Glomerular endothelial cell (primary cell): ENCODE measurements at places on chromosomes 6 and 20. TPM values are rescaled to one million over a fixed set of nuclear protein-coding genes. Genes with fewer than 3 reads are reported as not detected.

DNA sequence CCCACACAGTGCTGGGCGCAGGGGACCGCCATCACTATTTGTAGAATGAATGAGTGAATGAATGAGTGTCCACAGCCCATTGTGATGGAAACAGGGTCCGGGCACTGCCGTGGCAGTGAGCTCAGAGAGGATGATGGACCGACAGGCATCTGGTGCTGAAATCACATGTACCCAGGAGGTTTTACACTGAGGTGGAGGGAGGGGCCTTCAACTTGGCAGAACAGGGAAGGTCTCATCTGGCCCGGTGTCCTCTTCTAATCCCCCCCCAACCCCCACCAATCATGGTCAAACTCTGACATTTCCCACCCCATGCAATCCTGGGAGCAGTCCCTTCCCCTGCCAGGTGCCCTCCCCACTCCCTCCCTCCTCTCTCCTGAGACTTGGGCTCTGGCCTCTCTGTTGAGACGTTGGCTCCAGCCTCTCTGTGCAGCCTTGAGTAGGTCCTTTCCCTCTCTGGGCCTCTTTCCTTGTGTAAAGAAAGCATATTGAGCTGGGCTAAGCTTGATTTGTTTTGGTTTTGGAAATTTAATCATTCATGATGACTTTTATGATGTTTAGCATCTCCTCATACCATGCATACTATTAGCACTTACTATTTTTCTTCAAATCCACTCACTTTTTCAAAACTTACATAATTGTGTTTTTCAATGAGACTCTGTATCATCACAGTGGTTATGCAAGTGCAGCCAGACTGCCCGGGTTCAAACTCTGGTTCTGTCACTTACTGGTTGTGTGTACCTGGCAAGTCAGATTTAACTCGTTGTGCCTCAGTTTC lies 10.8 kb downstream of the KIAA1755 start:
- no peak for DNase-seq

DNA sequence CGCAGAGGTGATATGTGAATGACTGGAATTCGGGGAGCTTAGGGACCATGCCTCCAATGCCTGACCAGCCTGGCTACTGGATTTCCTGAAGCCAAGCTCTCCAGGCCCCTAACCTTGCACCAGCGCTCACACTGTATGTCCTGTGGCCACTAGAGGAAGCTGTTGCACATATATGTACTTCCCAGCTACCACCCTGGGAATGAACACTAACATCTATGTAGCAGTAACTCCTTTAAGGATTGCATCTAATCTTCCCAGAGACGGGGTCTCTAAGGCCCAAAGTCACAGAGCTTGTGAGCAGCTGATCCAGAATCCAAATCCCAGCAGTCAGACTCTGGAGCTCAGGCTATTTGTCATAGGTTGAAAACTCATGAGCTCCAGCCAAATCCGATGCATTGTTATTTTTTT lies 20.4 kb upstream of the BPIFB1 start:
- peak; percentile 10 for DNase-seq

- no peak for DNase-seq
These were observed 3.4 kb downstream of the ASF1A start for GRCh38 chr6:118897386-118897785.

GRCh38 chr6:51542475-51542874 lies 544.9 kb downstream of the PKHD1 start:
- no peak for DNase-seq

GRCh38 chr6:165002866-165003265 lies 306.5 kb downstream of the C6orf118 start:
- DNase-seq = no peak

GRCh38 chr6:135168766-135169165 lies 12.3 kb upstream of the MYB start:
- DNase-seq = no peak

DNA sequence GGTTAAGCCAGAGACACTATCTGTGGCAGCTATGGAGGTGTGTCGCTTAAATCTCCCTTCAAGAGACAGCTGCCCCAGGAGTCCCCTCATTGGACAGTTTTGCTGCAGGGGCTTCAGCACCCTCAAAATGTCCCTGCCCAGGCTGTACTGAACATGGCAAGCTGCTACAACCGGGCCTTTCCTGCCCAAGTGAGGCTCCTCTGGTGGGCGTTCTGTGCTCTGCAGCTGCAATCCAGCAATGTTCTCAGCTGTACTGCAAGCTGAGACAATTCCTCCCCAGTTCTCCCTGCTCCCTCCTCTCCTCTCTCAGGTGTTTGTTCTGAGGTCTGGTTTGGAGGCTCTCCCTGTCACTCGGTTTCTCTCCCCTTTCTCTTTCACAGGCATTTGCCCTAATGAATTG lies 190.8 kb upstream of the LAMP5 start:
- DNase-seq = no peak

- no peak for DNase-seq
These were observed 3.5 kb downstream of the GNMT start for GRCh38 chr6:42963855-42964605.

DNA sequence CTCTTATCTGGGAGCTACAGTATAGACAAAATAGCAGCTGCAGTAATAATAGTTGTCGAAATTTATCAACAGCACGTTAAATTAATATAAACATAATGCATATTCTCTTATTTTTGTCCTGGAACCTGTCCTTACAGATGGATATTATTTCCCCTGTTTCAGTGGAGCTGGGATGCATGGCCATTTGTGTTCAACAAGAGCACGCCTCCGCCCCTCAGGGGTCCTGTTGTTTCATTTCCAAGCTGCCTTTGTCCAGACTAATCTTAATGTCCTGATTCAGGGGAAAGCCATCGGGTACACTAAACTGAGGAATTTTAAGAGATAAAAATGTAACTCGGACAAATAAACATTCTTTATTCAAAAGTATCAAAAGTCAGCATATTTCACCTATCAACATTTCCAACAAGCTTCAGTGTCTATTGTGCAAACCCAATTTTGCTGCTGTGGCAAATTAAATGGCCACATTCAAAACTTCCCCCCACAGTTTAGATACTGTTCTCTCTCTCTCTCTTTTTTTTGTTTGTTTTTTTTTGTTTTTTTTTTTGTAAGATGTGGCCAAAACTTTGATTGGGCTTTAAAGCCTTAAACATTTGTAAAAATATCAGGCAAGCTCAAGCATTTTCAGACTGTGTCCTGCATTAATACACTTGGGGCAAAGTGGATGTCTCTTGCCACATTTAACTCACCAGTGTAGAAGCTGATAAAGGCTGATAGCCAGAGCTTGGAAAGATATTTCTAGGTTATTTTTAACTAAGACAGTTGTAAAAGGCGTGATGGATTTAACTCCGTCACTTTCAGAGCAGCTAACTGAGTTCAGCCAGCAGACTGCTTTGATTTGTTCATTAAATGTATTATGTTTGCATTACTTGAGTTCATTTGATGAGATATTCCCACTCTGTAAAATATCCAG lies 112.5 kb upstream of the QKI start:
- no peak for DNase-seq

DNA sequence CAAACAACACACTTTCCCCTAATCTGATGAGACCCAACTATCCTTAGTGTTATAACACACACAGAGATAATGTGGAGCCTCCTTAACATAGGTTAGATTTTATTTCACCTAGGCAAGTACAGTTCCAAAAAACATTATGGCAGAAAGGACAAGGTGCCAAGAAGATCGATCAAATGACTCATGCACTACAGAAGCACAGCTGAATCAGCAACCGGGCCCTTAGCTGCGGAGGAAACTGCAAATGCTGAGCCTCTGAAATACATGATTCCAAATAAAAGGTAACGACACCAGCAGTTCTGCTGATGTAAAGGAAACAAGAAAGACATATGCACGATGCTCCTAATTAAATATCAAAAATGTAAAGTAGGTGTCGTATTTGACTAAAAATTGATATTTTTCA lies 19.9 kb upstream of the MUC21 start:
- no peak for DNase-seq

- DNase-seq = no peak
These were observed 12.4 kb downstream of the PKIG start for GRCh38 chr20:44594730-44595129.

- no peak for DNase-seq
These were observed 662.6 kb downstream of the BCKDHB start for GRCh38 chr6:80769106-80769505.

- DNase-seq = no peak
These were observed 72.0 kb downstream of the SOX4 start for GRCh38 chr6:21665392-21666200.

DNA sequence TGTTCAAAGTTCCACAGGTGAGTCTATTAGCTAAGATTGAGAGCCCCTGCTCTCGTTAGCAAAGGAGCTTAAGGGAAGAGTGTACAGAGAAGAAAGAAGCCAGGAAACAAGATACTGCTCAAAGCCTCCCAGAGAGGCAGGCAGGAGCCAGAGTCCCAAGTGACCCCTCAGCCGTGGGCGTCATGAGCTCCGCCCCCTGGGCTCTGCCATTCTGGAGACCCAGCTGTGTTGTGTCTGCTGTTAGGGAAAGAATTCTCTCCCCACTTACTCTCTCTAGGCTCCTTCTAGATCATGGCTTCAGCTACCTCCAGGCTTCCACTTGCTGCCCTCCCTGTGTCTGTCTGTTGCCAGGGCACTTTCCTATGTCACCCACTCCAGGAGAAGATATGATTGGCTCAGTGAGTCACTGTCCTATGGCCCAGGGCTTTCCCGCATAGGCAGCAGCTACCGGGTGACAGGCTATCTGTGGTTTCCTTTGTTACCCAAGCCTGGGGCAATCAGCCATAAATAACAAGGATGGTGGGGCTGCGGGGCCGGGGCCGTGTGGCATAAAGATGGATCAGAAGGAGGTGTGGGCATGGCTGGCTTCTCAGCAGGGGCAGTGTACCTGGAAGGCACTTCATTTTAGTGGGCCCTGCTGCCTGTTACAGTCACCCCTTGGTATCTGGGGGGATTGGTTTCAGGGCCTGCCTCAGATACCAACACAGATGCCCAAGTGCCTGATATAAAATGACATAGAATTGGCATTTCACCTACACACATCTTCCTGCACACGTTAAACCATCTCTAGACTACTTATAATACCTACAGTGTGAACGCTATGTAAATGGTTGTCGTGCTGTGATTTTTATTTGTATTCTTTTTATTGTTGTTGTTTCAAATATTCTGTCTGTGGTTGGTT lies 118.9 kb downstream of the ARMC2 start:
- DNase-seq = no peak

- DNase-seq = peak; percentile 23
These were observed 214.9 kb downstream of the ZFAND3 start for GRCh38 chr6:38034274-38034914.

GRCh38 chr6:21102624-21103023 lies 490.9 kb upstream of the SOX4 start:
- no peak for DNase-seq

GRCh38 chr6:143333081-143333480 lies 117.4 kb downstream of the ADAT2 start:
- DNase-seq = no peak

- DNase-seq = no peak
These were observed 71.8 kb downstream of the ATG5 start for GRCh38 chr6:106253731-106254130.

GRCh38 chr6:25046942-25047341 lies 111.2 kb upstream of the RIPOR2 start:
- no peak for DNase-seq

DNA sequence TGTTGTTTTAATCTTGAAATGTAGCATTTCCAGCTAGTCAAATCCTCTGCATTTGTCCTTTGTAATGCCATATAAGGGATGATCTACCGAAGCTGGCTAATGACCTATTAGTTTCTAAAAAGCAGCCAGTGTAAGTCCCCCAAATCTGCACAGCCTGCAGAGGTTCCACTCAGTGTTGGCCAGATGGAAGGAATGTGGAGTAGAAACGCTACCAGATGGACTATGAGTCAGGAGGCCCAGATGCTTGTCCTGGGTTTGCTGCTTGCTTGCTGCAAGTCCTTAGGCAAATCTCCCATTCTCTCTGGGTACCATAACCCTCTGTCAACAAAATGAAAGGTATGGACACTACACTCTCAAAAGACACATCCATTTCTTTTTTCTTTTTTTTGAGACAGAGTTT lies 149.8 kb downstream of the BTBD9 start:
- DNase-seq = no peak

DNA sequence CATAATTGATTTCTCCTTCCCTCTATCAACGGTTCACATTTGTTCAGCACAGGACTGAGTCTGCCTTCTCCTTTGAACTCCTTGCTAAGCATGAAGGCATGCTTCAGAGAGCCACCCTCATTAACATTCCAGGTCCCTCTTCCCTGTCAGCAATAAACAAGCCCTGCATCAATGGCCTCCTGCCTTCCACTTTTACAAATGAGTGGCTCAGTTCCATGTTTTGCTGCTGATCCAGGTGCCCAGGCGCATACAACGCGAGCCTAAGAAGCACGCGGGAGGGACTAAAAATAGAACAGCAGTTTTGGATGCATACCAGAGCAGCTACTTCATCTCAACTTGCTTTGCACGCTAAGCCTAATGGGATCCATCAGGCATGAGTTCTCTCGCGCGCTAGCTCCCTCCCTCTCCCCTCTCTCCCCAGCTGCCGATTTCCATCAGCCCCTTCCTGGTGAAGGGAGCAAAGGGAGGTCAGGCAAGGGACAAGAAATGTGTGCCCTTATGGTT lies 53.4 kb downstream of the TRAF3IP2 start:
- DNase-seq = no peak

- DNase-seq = no peak
These were observed 735 bp downstream of the FAM135A start for GRCh38 chr6:70413992-70414494.

DNA sequence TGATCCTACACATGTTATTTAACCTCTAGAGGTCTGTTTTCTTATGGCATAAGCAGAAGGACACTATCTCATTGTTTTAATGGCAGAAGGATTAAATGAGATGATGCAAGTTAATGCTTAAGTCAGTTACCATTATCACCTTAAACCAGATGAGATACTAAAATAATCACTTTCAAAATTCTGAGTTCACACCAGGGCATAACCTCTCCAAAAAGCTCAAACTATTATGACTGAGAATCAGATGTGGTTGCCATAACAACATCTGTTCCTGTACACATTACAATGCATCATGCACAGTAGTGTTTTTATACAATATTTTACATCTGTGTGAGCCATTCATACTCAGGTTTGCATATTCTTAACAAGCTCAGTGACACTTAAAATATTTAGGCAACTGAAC lies 10.2 kb downstream of the ADNP start:
- DNase-seq = no peak

GRCh38 chr20:3398681-3399252 lies 8.7 kb downstream of the DNAAF9 start:
- no peak for DNase-seq

- no peak for DNase-seq
These were observed 49.0 kb downstream of the PTPRT start for GRCh38 chr20:43140726-43141125.

DNA sequence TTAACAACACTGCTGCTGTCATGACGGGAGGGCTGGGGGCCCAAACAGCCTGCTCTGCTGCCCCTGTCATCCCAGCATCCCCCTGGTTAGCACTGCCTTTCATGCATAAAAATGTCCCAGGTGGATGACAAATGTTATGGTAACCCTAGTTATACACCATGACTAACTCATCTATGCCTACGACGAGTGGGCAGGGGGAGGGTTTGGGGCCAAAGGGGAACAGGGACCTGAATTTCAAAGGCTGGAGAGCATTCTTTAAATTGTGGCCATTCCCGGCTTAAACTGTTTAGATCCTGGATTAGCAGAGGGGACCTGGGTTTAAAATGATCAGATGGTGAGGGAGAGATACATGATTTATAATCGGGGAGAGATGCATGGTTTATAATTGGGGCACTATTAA lies 24.4 kb downstream of the GNAS-AS1 start:
- no peak for DNase-seq

The LGSN gene
- not detected in 2 replicates for total RNA-seq

The GPX5 gene
- not detected in 2 replicates for total RNA-seq

The MCM8 gene
- total RNA-seq = 4.6 and 4.7 TPM in 2 replicates

The DCDC2 gene
- total RNA-seq = 1.5 and 23.2 TPM in 2 replicates

The OR14J1 gene
- not detected in 2 replicates for total RNA-seq

The MLIP gene
- 0.58 and 2.9 TPM in 2 replicates for total RNA-seq

The GINS1 gene
- total RNA-seq = 3.1 and 4.4 TPM in 2 replicates

The EBF4 gene
- total RNA-seq = 2.3 and 4.1 TPM in 2 replicates

The INSM1 gene
- total RNA-seq = not detected in 2 replicates

The C6orf163 gene
- total RNA-seq = 0.15 and 3.0 TPM in 2 replicates
